GM23248 (cell line): ENCODE measurements at places on chromosomes 12 and 14. TPM values are rescaled to one million over a fixed set of nuclear protein-coding genes. Genes with fewer than 3 reads are reported as not detected.

Gene KRT85
- polyA plus RNA-seq = not detected in 2 replicates

Gene KLRB1
- polyA plus RNA-seq = not detected in 2 replicates

Gene STK38L
- 16.0 and 19.9 TPM in 2 replicates for polyA plus RNA-seq

Gene CLEC14A
- 0.10 TPM in 1 of 2 replicates, not detected in the other for polyA plus RNA-seq

Gene CPNE6
- polyA plus RNA-seq = not detected in 2 replicates

Gene SMCO3
- polyA plus RNA-seq = not detected in 2 replicates

Gene CAMKK2
- 29.8 TPM in 2 replicates for polyA plus RNA-seq

Gene FERMT2
- 124 and 126 TPM in 2 replicates for polyA plus RNA-seq

Gene INHBE
- 0.23 and 0.24 TPM in 2 replicates for polyA plus RNA-seq

Gene AQP6
- polyA plus RNA-seq = not detected in 2 replicates

Gene RPS29
- 980 and 1,000 TPM in 2 replicates for polyA plus RNA-seq

Gene LMNTD1
- 0.39 and 0.58 TPM in 2 replicates for polyA plus RNA-seq

Gene VWF
- 0.03 and 0.14 TPM in 2 replicates for polyA plus RNA-seq

Gene SLC5A8
- not detected in 2 replicates for polyA plus RNA-seq

Gene NTS
- not detected in 2 replicates for polyA plus RNA-seq

Gene SMARCD1
- 6.4 and 8.2 TPM in 2 replicates for polyA plus RNA-seq

Gene IRAK3
- 3.1 and 3.3 TPM in 2 replicates for polyA plus RNA-seq

Gene PIANP
- polyA plus RNA-seq = 0.60 and 0.75 TPM in 2 replicates

Gene SLC6A13
- polyA plus RNA-seq = not detected in 2 replicates

Gene TMEM132C
- polyA plus RNA-seq = not detected in 2 replicates

Gene ARMH4
- 6.5 and 8.7 TPM in 2 replicates for polyA plus RNA-seq

Gene GDF3
- not detected in 2 replicates for polyA plus RNA-seq

Gene GPR132
- not detected in 2 replicates for polyA plus RNA-seq

Gene CCDC197
- not detected in 2 replicates for polyA plus RNA-seq

Gene GLS2
- 0.20 TPM in 1 of 2 replicates, not detected in the other for polyA plus RNA-seq

Gene PSMA6
- 225 and 227 TPM in 2 replicates for polyA plus RNA-seq

Gene NRXN3
- 0.08 TPM in 1 of 2 replicates, not detected in the other for polyA plus RNA-seq

Gene TRIP11
- 65.4 and 69.5 TPM in 2 replicates for polyA plus RNA-seq

Gene TEX22
- 0.27 and 0.46 TPM in 2 replicates for polyA plus RNA-seq

Gene PIWIL1
- polyA plus RNA-seq = not detected in 2 replicates
